GM23338 (cell line): ENCODE measurements at places on chromosomes 16 and 17.

GRCh38 chr17:42901535-42902229 is 1.1 kb downstream of the G6PC1 start:
- no peak for DNase-seq

- DNase-seq = no peak
Observed at GRCh38 chr17:45345246-45345553, 28.4 kb upstream of the MAP3K14 start.

DNA sequence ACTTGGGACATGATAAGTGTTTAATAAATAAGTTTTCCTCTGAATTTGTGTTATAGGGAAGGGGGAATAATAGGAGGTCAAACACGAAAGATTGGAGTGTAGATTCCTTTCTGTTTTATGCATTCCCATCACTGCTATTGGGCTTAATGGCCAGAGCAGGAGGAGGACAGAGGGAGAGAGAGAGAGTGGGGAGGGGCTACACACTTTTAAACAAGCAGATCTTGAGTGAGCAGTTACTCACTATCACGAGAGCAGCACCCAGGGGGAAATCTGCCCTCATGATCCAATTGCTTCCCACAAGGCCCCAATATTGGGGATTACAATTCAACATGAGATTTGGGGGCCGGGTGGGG is 505.0 kb downstream of the GRIN2A start:
- DNase-seq = peak; percentile 45

GRCh38 chr16:31064882-31065461 is 9.1 kb downstream of the ZNF668 start:
- DNase-seq = no peak

DNA sequence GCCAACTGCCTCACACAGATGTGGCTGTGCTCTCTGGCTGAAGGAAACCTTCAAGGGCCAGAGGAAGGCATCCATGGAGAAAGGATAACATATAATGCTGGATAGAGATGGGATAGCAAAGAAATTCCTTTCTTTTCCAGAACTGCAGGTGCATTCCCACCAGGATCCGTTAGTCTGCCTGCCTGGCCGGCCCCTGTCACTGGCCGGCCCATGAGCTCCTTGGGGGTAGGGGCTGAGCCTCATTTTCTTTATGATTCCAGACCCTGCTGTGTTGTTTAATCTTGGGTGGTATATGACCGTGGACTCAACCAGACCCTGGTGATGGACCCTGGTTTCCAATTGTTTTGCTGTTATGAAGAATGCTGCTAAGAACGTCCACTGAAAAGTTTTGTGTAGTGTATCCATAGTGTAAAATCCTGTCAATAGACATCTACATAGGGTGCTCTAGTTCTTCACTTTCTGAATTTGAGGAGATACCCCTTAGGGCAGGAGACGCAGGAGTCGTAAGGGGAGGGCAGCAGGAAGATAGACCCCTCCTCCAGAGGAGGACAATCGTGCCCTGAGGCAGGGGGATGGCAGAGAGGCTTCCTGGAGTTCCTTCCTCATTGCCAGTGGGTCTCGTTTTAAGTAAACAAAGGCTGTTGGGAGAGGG is 93.4 kb downstream of the IRX3 start:
- DNase-seq = no peak

GRCh38 chr17:34711646-34712045 is 132.3 kb downstream of the TMEM132E start:
- no peak for DNase-seq

- peak; percentile 22 for DNase-seq
Observed at GRCh38 chr17:28396635-28397239, 9.3 kb downstream of the SLC46A1 start.

DNA sequence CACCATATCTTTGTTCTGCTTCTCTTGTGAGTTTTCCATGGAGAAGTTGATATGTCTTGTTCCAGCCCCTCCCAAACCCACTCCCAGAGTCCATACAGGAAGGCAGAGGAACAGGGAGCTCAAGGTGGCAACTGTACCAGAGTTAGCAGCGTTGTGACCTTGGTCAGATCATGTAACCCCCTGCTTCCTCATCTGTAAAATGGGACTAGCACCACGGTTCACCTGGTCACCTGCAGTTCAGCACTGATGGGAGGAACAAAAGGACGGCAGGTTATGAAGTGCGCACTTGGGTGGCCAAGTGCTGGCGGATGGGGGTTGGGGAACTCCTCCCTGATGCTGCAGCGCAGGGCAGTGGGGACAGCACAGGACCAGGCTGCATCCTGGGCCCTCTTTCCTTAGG is 7.7 kb upstream of the NEUROD2 start:
- no peak for DNase-seq

DNA sequence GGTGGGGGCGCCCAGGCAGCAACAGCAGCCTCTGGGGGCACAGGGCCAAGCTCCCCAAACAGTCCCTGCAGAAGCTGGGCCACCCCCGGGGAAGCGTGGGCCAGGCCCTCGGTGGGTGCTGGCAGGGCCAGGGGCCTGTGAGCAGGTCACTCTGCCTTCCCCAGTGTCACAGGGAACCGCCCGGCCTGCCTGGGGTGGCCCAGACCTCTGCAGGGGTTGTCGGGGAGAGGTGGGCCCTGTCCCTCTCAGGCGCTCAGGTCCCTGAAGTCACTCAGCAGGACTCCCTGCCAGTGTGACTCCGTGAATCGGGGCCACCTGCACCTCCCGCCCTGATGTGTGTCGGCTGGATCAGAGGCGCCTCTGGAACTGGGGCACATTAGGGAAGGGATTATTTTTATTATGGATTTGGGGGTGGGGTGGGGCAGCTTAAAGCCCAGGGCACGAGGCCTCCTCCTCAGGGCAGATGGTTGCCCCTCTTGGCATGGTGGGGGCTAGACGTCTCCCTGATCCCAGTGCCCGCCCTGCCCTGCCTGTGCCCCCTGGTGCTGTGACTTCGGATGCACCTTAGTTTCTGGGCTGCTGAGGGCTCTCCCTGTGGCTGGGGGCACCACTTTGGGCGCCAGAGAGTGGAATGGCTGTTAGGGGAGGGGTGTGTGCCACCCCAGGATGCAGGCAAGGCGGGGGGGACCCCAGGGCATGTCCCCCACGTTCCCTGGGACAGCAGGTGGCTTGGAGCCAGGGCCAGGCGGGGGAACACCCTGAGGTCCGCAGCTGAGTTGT is 1.2 kb upstream of the GNG13 start:
- no peak for DNase-seq

- no peak for DNase-seq
Observed at GRCh38 chr16:4667203-4667963, 26.0 kb upstream of the NUDT16L1 start.

DNA sequence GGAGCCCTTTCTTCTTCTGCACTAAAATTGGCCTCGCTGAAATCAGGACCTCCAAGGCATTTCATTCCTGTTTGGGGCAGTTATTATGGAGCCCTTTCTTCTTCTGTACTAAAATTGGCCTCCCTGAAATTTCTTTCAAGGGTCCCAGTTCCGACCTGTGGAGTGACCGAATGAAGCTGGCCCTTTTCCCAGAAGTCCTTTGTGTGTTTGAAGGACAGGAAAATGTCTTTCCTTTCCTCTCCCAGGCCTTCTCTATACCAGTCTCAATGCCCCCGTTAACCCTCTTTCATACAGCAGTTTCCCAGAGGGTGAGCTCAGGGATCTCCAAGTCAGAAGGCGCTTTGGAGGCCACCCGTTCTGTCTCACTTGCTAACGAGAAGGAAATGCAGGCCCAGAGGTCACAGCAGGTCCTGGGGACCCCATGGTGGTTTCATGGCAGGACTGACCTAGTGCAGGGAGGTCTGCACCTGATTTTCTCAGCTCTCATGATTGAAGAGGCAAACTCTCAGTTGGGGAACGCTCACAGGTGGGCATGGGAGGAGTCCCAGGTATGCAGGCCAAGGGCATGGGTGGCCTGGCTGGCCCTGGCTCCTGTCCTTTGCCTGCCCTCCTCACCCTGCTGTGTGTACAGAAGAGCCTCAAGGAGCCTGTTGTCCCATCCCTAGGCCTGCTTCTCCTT is 37.1 kb upstream of the DOC2B start:
- no peak for DNase-seq

DNA sequence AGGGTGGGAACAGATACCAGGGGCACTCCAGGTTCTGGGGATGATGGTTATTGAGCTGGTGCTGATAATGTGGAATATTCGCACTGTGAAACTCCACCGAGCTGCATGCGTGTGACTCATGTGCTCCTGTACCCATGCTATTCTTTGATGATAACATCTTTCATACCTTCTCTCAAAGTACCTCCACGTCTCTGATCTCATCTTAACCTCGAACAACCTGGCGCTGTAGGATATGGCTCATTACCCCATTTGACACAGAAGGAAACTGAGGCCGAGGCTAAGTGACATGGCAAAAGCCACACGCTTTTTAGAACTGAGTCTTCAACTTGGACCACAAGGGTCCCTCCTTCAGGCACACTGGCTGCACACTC is 30.2 kb upstream of the MRPS23 start:
- DNase-seq = no peak

GRCh38 chr17:30316736-30317135 is 17.1 kb downstream of the TMIGD1 start:
- DNase-seq = no peak

- DNase-seq = no peak
Observed at GRCh38 chr17:55177855-55178217, 86.9 kb upstream of the HLF start.

DNA sequence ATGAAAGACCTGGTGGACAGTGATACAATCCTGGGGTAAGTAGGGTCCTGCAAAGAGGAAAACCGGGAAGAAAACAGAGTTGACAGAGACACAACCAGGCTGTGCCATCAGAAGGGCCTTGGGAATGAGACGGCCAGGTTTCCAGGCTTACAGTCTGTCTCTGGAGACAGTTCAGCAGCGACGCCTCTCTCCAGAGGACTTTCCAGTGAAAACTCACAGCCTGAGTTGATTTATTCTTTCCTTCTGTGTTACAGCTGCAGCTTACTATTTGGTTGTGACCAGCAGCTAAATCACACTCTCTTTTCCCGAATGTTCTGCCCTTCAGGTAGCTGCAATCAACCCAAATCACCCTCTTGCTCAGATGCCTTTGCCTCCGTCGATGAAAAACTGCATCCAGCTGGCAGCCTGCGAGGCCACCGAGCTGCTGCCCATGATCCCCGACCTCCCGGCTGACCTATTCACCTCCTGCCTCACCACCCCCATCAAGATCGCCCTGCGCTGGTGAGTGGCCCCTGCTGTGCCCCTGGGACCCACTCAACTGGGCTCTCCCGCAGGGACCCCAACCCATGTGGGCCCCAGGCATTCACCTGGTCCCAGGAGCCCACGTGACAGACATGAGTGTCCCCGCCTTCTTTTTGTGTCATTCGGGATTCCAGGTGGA is 209.2 kb downstream of the RPTOR start:
- no peak for DNase-seq

- peak; percentile 95 for DNase-seq
Observed at GRCh38 chr17:41647940-41648410, 23.6 kb upstream of the KRT17 start.

DNA sequence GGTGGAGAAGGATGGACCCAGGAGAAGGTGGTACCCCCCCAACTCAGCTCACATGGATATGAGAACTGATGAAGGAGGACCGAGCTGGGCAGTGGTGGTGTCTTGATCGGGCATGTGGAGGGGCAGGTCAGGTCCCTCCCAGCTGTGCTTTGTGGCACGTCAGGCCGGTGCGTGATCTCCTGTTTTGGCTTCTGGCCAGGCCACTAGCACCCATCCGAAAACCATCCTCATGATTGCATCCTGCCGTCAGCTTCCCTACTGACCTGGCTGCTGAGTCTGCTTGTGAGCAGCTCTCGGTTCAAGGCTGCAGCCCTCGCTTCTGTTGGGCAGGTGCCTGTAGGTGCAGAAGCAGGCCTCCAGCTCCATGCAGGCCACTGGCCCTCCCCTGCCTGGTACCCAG is 53.1 kb downstream of the PLD6 start:
- DNase-seq = no peak

GRCh38 chr17:63697341-63698286 is 2.3 kb downstream of the LIMD2 start:
- peak; percentile 75 for DNase-seq

DNA sequence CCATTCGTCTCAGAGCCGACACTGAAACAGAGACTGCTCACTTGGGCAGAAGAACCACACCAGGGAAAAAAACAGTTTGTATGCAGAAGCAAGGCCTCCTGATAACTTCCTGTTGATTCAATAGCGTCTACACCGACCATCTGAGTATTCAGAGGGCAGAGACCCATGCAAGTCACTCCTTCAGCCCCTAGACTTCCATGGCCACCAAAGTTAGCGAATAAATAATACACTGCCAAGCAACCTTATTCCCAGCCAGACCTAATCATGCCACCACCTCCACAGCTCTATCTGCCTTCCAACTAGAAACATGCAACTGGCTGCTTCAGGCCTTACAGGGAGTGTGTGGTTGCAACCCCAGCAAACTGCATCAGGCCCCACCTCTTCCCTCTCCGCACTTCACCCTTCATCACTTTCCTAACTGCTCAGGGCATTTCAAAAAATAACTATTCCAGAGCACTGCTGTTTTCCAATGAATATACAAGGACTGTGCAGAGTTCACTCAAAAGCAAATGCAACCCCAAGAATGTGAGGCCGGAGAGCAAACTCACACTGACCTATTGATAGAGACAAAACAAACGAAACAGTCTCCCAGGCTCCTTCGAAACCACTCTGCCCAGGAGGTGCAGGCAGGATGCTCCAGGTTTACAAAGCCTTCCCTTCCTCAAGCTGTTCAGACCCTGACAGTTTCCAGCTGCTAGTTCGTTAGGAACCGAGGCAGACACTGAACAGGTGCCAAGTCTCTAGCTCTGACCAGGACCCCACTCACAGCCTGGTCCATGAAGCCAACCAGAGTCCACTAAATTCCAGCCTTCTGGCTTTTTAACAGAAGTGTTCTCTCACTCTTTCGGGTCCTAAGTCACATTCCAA is 3.6 kb downstream of the USP7 start:
- peak; percentile 54 for DNase-seq

GRCh38 chr16:106623-107324 is 28.7 kb downstream of the MPG start:
- peak; percentile 95 for DNase-seq

DNA sequence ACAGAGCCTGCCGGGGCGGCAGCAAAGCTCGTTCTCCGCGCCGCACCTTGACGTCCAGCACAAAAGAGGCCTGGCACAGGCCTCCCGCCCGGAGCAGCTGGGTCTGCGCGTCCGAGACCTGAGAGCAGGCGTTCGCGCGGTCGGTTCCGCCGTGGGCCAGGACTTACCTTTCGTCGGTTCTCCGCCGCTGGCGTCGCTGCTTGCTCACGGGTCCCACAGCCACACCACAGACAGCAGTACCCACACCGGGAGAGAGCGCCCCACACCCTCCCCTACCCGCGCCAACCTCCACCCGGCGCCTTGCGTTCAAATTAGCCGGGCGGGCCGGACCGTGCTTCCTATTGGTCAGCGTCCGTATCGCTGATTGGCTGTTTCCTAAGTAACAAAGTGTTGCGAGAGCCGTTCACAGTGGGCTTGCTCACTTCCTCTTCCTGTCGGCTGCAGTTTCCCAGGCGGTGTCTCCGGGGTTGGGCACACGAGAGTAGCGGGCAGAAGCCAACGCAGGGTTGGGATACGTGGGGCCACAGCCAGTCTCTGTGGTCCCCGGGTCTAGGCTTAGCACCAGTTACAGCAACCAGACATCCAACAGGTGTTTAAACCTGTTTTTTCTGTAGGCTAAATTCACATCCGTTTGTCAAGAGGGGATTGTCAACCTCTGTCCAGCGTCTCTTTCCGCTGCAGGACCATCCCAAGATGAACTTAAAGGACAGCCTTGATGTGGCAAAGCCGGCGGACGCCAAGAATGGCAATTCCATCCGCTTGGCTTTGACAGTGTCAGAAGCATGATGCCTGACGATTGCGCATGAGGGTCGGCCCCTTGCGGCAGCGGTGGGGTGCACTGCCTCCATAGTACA is at the start of gene KIF18B:
TSS of gene KIF18B (minus strand) at position 313 of the 854 bp plus-strand sequence. CDS start 11,429 bp downstream, outside the sequence.
- peak; percentile 99 for DNase-seq
